GM23248 (cell line): ENCODE measurements at places on chromosomes 5 and 9. TPM values are rescaled to one million over a fixed set of nuclear protein-coding genes. Genes with fewer than 3 reads are reported as not detected.

OR5C1 gene
- not detected in 2 replicates for polyA plus RNA-seq

DNA sequence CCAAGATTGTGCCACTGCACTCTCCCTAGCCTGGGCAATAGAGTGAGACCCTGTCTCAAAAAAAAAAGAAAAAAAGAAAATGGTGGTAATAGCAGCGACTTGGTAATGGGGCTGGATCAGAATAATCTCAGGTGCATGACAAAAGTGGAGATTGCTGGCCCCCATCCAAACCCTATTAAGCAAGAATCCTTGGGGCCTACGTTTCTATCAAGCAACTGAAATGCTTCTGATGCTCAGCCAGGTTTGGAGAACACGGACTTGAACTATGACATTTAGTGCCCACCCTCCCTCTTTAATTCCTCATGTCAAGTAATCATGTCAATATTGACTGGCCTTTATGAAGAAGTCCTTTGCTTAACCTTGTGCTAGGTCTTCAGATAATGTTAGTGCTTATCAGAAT lies 6.6 kb downstream of the C5orf52 start:
- no peak for DNase-seq

QRFP gene
- 0.18 and 0.53 TPM in 2 replicates for polyA plus RNA-seq

- no peak for DNase-seq
These were observed 140.5 kb downstream of the ENTREP1 start for GRCh38 chr9:69465473-69465872.

LHX3 gene
- polyA plus RNA-seq = not detected in 2 replicates

DNA sequence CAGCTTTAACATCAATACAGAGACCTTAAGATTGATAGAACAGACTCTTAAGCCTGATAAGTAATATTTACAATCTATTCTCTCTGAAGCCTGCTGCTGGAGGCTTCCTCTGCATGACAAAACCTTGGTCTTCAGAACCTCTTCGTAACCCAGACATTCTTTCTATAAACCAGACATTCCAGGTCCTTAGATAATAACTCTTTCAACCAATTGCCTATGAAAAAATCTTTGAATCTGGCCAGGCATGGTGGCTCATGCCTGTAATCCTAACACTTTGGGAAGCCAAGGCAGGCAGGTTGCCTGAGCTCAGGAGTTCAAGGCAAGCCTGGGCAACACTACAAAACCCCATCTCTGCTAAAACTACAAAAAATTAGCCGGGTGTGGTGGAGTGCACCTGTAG lies 327.8 kb downstream of the ENC1 start:
- DNase-seq = peak; percentile 29

CARD9 gene
- polyA plus RNA-seq = 0.60 and 0.61 TPM in 2 replicates

ZNF300 gene
- polyA plus RNA-seq = 2.9 and 3.0 TPM in 2 replicates

IPO11 gene
- polyA plus RNA-seq = 19.9 and 20.3 TPM in 2 replicates

DNA sequence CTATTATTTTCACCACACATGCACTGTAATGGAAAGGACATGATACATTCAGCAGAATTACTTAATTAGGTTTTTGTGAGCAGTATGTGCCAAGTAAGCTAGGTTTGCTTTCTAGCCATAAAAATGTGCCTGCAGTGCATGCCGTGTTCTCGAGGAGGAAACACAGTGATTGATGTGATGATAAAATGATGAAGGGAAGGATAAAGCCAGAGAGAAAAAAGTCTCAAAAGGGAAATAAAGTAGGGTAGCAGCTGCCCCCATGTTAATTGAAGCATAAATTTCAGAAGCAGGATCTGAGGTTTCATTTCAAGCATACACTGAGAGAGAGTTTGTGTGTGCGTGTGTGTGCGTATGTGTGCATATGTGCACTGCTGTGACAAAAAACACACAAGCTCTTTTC lies 714.2 kb upstream of the C9orf72 start:
- DNase-seq = no peak

- DNase-seq = no peak
These were observed 625.6 kb downstream of the RAB3C start for GRCh38 chr5:59208474-59208873.

DNA sequence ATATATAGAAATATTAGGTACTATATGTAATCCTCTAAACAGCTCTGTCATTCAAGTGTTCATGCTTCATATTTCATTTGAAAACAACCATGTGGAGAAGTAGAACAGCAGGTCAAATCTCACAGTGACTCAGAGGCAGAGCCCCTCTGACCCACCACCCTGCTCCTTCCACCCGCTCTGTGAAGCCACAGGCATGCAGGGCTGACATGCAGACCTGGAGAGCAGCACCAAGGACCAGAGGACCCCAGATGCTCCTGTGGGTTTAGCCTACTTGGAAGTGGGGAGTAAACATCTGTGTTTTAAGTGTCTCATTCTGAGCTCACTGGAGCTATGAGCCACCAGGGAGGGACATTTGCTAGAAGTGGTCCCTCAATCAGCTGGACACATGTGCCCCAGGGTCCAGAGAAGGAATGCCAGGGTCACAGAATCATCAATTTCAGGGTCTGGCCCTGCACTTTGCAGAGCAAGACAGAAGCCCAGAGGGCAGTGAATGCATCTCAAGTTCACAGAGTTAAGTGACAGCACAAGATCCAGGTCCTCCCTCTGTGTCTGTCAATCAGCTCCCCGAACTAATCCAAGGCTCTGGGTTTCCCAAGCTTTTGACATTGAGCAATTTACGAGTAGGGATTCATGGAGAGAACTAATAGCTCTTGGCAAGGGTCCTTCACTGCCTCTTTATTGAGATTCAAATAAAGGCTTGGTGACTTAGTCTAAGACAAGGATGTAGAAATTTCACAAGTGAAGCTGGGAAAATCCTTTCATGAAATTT lies 441.1 kb downstream of the SEMA5A start:
- DNase-seq = no peak

DNA sequence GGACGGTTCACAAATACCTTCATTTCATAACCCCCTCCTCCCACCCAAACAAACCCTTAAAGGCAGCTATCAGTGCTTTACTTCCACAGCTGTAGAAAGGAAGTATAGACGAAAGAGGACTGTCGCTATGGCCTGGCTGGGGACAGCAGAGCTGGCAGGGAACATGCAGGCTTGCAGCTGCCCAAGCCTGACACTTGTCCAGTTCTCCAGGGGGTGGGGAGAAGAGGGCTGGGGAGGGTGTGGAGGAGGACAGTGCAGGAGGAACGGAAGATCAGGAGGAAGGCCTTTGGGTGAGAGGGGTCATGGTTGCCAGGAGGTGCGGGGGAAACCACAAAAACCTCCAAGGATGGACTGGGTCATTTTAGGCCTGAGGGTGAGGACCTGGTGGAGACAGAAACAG lies 25.9 kb downstream of the ARPC5L start:
- DNase-seq = no peak

- DNase-seq = no peak
These were observed 19.1 kb upstream of the TBCA start for GRCh38 chr5:77795268-77795667.

GRCh38 chr9:69293156-69293555 lies 31.9 kb upstream of the ENTREP1 start:
- DNase-seq = no peak

GRCh38 chr9:105144841-105145240 lies 99.6 kb upstream of the SLC44A1 start:
- no peak for DNase-seq
